ENCODE measurements at places on chromosomes 3 and 15. TPM values are rescaled to one million over a fixed set of nuclear protein-coding genes. Genes with fewer than 3 reads are reported as not detected.
A peak's percentile ranks its signal among the peaks of the same experiment; 100 is the strongest.

GRCh38 chr3:67619991-67620390 is 34.4 kb downstream of the SUCLG2 start:
- peaks cover 3% of the 10 kb centered on the region for H3K4me1 ChIP-seq
- H3K36me3 ChIP-seq, result peaks cover 12% of the 10 kb centered on the region
- H3K27ac ChIP-seq, result no peak overlapping the region
- H3K4me3 ChIP-seq, result no peak overlapping the region

- no peak overlapping the region for H3K4me3 ChIP-seq
- H3K36me3 ChIP-seq, result no peaks in the 10 kb centered on the region
- no peak overlapping the region for H3K27ac ChIP-seq
These were observed 106.9 kb upstream of the TLE3 start for GRCh38 chr15:70204652-70205051.

DNA sequence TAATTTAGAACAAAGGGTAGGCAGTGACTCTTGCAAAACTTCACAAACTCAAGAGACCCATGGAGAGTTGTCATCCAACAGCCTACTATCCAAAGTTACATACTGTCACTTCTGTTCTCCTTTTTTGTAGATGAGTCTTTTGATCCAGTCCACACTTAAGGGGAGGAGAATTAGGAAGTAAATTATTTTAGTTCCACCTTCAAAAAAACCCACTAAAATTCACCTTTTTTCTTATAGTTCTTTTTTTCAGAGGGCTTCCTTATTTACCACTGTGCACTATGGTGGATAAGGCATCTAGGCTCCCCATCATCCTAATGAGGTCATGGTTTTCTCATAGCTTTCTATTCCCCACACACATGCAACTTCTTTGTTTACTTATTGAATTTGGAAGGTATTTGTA is 8.6 kb upstream of the TCAIM start:
- DNase-seq, result no peak
- no peaks in the 10 kb centered on the region for H3K36me3 ChIP-seq
- peaks cover 31% of the 10 kb centered on the region for H3K27me3 ChIP-seq
- H3K4me3 ChIP-seq, result no peak overlapping the region

- H3K36me3 ChIP-seq, result no peaks in the 10 kb centered on the region
- no peak overlapping the region for H3K4me3 ChIP-seq
- DNase-seq, result peak; percentile 5
- no peaks in the 10 kb centered on the region for H3K27me3 ChIP-seq
- no peak overlapping the region for H3K27ac ChIP-seq
These were observed 166.9 kb downstream of the DCLK3 start for GRCh38 chr3:36597422-36597821.

GRCh38 chr15:66891776-66892175 is 173.6 kb upstream of the SMAD3 start:
- H3K4me1 ChIP-seq, result peaks cover 22% of the 10 kb centered on the region
- no peak overlapping the region for H3K27ac ChIP-seq
- no peaks in the 10 kb centered on the region for H3K27me3 ChIP-seq
- DNase-seq, result no peak

DNA sequence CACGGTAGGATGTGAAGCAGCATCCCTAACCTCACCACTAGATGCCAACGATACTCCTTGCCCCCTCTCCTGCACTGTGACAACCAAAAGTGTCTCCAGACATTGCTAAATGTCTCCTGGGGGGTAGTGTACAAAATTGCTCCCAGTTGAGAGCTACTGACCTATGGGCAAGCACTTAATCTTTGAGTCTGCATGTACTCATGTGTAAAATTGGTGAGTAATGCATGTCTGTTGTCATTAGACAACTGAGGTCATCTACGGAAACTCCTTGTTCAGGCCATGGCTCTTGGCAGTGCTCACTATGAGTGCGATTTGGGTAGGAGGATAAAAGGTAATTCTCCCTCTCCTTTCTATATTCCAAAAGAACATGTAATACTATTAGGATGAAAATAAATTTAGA is 29.2 kb downstream of the PDHB start:
- no peaks in the 10 kb centered on the region for H3K27me3 ChIP-seq
- H3K36me3 ChIP-seq, result peaks cover 26% of the 10 kb centered on the region
- DNase-seq, result peak; percentile 91

DNA sequence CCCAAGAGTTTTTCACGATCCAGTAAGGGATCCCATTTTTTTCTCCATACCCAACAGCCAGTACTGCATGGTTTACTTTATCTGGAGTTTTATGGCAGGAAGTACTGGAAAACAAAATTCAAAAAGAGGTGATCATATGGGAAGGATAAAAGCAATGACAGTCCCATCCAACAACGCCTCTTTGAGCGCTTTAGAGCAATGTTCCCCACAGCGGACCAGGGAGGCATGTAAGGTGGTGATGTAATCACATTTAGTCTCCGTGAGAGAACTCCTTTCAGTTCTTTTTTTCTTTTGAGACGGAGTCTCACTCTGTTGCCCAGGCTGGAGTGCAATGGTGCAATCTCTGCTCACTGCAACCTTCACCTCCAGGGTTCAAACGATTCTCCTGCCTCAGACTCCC is 21.8 kb downstream of the CTSH start:
- no peaks in the 10 kb centered on the region for H3K27me3 ChIP-seq
- DNase-seq, result no peak
- no peak overlapping the region for H3K4me3 ChIP-seq
- no peaks in the 10 kb centered on the region for H3K4me1 ChIP-seq
- no peak overlapping the region for H3K27ac ChIP-seq
- H3K36me3 ChIP-seq, result peaks cover 54% of the 10 kb centered on the region

GRCh38 chr15:78618490-78618934 is 2.3 kb downstream of the CHRNA3 start:
- no peaks in the 10 kb centered on the region for H3K36me3 ChIP-seq
- DNase-seq, result peak; percentile 99
- H3K27ac ChIP-seq, result no peak overlapping the region
- peaks cover 45% of the 10 kb centered on the region for H3K27me3 ChIP-seq
- peaks cover 3% of the 10 kb centered on the region for H3K4me1 ChIP-seq

The CCR4 gene
- not detected for total RNA-seq

The RHOV gene
- total RNA-seq, result not detected

The RTP3 gene
- total RNA-seq, result not detected

The GOLGA8N gene
- total RNA-seq, result 4.7 TPM

The ANKRD63 gene
- total RNA-seq, result not detected
